ENCODE measurements at places on chromosomes 12 and 14.
A peak's percentile ranks its signal among the peaks of the same experiment; 100 is the strongest.

DNA sequence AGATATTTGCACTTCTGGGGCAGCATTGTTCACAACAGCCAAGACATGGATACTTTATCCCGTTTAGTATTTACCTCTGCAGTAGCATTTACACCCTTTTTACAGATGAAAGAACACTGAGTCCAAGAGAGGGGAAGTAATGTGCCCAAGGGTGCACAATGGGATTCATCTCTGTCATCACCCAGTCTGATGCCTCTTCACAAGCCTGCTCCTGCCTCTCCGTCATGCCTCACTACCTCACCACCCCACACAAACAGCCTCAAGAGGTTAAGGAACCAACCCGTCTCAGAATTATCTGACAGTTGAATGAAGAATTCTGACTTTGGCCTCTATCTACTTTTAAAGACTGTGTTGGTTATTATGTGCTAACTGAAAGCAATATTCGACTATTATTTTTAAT, 368.4 kb downstream of the ATP23 start:
- no peak for DNase-seq

DNA sequence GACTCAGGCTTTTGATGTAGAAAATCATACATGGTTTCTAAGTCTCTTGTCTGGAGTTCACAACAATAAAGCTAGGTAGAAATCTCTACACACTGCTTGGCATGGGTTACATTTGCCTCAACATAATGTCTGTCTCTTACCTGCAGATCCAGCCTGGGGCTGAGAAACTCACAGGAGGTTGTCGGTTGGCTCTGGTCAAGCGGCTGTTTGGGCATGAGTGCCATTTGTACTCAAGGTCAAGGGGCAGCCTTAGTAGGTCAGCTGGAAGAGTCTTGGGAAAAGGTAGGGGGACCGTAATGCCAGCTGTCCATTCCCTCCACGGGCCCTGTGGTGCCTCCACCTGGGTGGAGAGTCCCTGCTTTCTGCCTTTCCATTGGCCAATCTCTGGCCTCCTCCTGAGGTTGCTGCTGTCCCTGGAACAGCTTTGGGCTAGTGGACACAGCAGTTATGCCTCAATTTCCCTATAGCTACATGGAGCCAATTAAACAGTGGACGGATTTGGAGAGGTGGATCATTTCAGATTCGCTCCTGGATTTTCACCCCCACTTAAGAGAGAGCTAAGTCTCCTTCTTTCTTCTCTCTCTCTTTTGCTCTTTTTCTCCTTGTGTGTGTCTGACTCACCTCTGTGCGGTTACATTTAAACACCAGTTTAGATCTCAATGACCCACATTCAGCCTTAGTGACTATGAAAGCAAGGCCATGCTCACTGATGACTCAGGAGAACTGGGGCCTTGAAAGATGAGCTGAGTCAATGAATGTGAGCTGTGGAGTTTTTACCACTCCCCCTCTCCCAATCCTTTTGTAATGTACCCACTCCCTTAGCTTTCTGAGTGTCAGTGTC, 132.8 kb upstream of the HIF1A start:
- no peak for DNase-seq

GRCh38 chr12:117227000-117227653, 36.9 kb upstream of the FBXO21 start:
- no peak for DNase-seq

DNA sequence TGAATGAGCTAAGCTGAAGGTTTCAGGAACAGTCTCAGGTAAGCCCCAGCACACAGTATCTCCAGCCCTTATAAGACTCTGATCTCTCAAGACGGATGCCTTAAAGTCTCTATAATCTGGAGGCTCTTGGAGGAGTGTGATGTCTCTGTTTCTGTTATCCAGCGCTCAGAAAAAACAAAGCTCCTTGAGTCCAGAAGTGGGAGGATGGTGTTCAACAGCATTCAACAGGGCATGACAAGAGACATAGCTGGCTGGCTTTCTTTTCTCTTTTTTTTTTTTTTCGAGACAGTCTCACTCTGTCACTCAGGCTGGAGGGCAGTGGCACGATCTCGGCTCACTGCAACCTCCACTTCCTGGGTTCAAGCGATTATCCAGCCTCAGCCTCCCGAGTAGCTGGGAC, 31.6 kb upstream of the TESC start:
- DNase-seq = no peak

GRCh38 chr12:67910360-67911274, 78.6 kb upstream of the IFNG-AS1 start:
- peak; percentile 34 for DNase-seq

- DNase-seq = no peak
These were observed 775.7 kb downstream of the SLC6A15 start for GRCh38 chr12:84136862-84137367.

DNA sequence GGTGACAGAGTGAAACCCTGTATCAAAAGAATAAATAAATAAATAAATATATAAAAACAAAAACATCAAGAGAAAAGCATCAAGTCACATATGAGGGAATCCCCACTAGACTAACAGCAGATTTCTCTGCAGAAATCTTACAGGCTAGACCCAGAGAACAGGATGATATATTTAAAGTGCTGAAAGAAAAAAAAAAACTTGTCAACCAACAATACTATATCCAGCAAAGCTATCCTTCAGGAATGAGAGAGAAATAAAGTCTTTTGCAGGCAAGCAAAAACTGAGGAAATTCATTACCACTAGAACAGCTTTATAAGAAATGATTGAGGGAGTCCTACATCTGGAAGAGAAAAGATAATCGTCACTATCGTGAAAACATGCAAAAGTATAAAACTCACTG, 6.4 kb upstream of the SFSWAP start:
- DNase-seq = no peak

DNA sequence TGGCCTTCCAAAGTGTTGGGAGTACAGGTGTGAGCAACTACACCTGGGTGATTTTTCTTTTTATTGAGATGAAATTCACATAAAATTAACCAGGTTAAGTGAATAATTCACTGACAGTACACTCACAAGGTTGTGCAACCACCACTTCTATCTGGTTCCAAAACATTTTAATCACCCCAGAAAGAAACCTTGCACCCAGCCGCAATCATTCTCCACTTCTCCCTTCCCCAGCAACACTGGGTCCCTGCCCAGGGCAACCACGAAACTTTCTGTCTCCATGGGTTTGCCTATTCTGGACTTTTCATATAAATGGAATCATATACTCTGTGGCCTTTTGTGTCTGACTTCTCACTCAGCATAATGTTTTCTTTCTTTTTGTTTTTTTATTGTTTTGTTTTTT, 26.3 kb upstream of the MLXIP start:
- DNase-seq = no peak

- DNase-seq = no peak
These were observed 32.8 kb downstream of the DGLUCY start for GRCh38 chr14:91146661-91147060.

DNA sequence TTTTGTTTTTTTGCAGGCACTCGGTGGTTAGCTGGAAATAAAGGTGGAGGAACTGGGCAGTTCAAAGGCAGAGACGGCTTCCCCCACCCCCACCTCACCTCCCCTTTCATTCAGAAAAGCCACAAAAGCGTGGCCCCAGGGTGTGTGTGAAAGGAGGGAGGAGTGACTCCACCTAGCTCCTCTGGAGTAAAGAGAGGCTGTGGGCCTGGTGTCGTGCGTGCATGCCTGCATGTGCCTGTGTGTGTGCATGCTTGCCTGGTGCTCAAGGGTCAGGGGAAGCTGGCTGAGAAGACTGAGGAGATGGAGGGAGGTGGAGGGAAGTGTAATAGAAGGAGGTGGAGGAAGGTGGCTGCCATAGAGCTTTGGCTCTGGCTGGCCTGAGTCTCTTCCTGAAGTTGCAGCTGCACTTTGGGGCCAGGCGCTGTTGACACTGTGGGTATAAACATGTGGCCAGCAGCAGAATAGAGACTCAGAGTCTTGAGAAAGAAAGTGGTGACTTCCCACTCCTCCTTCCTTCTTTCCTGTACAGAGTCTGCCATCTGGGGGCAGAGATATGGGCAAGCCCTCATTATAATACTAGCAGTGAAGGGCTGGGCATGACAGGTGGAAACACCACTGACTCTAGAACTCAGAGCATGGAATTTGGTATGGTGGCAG, 36.9 kb upstream of the SINHCAF start:
- DNase-seq = no peak

GRCh38 chr12:108518716-108519496, 3.8 kb downstream of the FICD start:
- DNase-seq = no peak

GRCh38 chr12:120048263-120048662, 59.2 kb downstream of the BICDL1 start:
- DNase-seq = no peak
